ENCODE measurements at places on chromosomes 2 and 18. TPM values are rescaled to one million over a fixed set of nuclear protein-coding genes. Genes with fewer than 3 reads are reported as not detected.

DNA sequence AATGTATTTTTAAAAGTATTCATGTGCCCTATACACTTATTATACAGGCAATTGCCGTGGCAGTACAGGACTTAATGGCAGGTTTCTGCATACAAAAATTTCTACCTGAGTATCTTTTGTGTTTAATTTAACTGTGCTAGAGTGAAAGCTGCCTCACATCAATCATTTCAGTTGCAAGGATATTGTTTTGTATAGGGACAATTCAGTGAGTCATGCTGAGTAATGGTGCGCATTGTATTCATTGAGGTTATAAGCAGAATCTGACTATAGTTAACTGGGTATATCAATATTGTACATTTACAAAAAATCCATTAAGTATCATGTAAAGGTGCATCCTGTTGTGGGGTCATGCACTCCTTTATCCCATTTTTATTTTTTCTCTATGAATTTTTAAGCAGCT is 121.5 kb downstream of the GCA start:
- DNase-seq = no peak

Gene TCF23
- 0.14 TPM for total RNA-seq

GRCh38 chr2:39821871-39822270 is 42.8 kb upstream of the THUMPD2 start:
- DNase-seq = no peak

Gene RBM44
- 0.71 TPM for total RNA-seq

- no peak for DNase-seq
These were observed 38.2 kb upstream of the ASNSD1 start for GRCh38 chr2:189623049-189623448.

DNA sequence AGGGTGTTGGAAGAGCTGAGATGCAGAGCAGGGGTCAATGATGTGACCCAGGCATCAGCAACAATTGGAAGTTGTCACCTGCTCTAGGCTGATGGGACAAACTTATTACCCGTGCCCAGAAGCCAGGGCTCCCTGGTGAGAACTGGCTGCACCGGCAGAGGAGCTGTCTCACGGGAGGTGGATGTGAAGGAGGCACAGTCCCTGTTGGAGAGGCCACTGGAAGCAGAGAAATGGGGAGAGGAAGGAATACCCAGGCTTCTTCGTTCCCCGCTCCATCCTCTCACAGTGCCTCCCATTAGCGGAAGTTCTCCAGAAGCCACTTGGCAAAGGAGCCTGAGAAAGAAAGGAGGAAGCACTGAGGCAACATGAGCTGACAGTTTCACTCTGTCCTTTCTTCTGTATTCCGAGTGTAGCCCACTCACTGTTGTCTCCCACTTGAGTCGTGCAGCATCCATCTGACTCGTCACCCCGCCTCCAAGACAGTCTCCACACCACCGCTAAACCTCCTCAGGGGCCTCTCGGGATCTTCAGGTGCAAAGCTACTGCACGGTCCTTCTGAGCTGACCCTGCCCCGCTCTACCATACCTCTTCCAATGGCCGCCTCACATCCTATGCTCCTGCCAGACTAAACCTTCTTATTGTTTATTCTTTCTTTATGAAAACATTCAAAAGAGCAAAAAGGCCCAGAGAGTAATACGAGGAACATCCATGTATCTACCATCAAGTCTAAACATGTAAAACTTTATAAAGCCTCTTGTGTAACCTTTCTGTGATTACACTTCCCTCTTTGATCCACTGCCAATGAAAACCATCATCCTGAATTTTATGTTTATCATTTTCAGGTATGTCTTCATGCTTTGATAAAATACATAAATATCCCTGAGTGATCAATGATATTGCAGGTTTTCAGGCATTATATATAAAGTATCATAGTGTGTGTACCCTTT is 19.1 kb upstream of the AFTPH start:
- DNase-seq = no peak
